ENCODE measurements at places on chromosomes 16 and 17.

- DNase-seq = peak; percentile 58
Observed at GRCh38 chr17:81685108-81685507, 1.3 kb downstream of the HGS start.

GRCh38 chr17:35257208-35257659 lies 14.4 kb downstream of the SLFN5 start:
- DNase-seq = no peak

DNA sequence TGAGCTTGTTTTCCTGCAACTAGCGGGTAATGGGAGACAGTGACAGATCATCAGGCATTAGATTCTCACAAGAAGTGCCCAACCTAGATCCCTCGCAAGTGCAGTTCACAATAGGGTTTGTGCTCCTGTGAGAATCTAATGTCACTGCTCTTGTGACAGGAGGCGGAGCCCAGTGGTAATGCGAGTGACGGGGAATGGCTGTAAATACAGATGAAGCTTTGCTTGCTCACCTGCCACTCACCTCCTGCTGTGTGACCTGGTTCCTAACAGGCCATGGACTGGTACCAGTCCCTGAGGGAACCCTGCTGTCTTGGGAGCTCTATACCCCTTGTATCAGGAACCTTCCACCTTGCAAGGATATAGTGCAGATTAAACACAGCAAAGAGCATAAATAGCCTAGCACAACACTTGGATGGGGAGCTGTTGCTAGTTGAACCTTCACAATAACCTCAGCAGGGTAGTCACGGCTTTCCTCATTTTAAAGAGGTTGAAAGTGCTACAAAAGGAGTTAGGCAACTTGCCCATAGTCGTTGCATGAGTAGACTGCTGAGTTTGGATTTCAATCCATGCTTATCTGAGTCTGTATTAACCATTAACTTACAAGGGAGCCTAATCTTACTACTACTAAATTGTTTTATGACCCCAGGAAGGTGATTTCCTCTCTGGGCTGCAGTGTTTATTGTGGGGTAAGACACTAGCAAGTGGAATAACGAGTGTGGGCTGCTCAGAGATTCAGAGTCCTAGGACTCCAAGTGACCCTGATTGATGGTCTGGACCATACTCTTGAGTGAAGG lies 156.6 kb upstream of the ZFHX3 start:
- DNase-seq = no peak

- no peak for DNase-seq
Observed at GRCh38 chr17:80308692-80309517, 48.3 kb downstream of the RNF213 start.

GRCh38 chr17:15406081-15406480 lies 61.3 kb downstream of the CDRT4 start:
- DNase-seq = no peak

DNA sequence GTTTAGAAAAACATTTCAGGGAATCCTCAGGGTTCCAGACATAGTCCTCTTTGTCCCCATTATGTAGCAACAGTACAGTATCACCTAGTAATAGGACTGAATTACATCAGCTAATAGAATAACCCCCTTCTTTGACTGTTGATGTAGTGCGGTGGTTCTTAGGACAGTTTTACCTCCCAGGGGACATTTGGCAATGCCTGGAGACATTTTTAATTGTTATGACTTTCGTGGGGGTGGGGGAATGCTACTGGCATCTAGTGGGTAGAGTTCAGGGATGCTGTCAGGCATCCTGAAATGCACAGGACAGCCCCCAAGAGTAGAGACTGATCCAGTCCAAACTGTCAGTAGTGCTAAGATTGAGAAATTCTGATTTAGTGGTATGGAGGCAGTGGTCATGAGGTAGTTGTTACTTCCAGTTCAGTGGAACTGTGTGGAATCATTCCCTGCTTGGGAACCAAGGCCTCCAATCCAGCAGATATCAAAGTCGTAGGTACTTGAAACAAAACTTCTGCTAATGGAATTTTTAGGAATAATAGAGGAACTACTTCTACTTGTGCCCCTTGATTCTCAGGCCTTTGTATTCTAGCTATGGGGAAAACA lies 20.3 kb downstream of the NF1 start:
- no peak for DNase-seq
